Stimulated activated naive CD8-positive, alpha-beta T cell treated with anti-CD3 and anti-CD28 coated beads, Interleukin-15, Interleukin-2, amounts not matched to agents 100 U/mL and 50 U/mL, for 24 hours (primary cell): ENCODE measurements at places on chromosomes 7 and 10.
A peak's percentile ranks its signal among the peaks of the same experiment; 100 is the strongest.

DNA sequence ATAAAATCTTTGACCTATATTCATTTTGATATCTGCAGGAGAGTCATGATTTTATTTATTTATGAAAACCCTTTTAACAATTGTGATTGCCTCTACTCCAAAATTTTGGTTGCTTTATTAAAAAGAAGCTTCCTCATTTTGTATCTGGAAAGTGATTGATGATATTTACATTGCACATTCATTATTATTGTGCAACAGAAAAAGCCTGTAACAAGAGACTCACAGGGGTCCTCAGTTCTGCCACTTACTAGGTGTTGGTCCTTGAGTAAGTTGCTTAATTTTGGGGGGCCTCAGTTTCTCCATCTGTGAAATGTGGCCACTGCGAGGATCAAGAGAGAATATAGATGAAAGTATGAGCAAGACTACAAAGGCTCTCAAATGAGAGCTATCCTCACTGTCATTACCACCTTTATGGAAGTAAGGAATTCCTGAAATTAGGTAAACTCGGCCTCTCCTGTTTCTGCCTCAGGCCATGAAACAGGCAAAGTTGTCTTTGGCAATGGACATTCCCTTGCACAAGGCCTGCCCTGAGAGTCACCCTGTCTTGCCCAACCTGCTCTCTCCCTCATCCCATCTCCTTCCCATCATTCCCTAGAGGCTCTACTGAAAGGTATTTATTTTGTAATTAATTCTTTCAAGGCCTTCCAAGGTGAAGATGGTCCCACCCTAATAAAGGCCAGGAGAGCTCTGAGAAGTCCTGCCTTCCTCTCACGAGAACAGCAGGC lies 66.1 kb upstream of the ABLIM1 start:
- DNase-seq, result no peak

DNA sequence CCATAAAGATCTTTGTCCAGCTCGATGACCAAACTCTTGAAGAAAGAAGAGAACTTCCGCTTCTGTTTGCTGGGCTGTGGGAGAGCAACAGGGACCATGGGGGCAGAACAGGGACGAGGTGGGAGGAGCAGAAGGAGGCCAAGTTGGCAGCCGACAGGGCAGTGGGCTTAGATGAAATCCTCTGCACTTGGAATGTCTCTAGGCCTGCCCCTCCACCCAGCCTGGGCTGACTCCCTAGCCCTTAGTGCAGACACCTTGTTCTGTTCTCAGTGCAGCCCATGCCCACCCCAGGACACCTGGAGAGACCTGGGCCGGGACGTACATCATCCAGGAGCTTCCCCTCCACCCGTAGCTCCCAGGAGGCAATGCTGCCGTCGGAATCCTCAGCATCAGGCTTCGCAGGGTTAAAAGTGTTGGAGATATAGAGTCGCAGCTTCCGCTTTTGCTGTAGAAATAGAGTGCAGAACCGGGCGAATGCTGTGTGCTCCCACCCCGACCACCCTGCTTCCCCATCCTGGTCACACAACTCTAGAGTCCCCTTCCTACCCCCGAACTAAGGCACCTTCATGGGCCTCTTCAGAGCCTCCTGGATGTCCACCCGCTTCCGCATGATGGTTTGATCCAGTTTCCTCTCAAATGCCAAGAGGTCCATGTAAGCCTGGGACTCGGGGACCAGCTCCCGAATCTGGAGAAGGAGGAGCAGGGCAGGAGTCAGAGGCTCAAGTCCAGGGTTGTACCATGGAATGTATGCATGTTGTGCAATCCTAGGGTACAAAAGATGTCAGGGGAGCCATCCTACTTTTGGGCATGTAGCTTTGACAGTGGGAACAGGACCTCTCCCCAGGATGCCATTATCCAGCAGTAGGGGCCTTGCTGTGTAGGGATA lies 6.1 kb downstream of the SMARCD3 start:
- no peak for DNase-seq

DNA sequence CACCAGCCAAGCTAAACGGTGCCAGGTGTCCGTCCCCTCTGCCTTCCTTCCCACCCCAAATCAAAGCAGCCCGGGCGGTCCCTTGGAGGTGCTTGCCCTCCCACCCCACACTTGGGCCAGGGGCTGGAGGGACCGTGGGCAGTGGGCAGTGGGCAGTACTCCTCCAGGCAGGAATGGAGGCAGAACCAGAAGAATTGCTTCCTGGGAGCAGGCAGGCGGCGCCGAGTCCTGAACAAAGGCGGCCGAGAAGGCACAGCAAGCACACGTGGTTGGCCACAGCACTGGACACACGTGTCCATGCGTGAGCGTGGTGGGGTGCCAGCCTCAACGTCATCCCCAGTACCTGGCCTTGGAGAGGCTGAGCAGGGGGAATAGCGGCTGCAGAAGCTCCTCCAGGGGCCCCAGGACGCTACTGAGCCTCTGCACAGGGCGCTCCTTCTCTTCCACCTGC lies 48.4 kb upstream of the NKX6-2 start:
- no peak for DNase-seq

DNA sequence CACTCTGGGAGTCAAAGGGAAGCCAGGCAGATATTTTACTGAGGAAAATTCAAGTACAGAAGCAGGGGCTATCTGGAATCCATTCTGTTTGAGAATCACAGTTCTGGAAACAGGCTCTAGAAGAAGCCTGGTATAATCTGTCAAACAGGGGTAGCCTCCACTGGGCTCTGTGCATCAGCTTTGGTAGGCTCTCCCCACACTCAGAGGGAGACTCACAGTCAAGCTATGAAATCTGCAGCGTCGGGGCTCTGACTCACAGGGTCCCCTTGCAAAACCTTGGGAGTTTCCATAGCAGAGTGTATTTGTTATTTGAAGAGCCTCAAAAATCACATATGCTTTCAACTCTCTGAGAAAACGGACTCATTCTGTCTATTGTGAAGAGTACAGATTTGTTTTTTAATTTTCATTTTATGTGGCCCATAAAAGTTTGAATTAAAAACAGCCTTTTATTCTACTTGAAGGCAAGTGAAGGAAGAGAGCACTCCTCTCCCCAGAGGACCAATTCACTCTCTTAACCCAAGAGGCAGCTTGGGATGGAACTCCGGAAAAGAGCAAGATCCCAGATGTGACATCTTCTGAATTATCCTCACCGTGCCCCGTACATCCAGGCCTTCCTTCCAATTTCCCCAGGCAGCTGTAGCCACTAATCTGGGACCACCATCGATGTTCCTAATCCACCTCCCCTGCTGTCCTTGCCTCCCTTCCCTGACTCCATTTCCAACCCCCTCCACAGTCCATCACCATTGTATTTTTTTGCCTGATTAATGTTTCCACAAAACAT lies 590.9 kb upstream of the MGMT start:
- DNase-seq, result no peak

- DNase-seq, result no peak
Measured at GRCh38 chr7:110507832-110508231, 583.1 kb upstream of the LRRN3 start.

GRCh38 chr7:148242294-148242821 lies 348.2 kb upstream of the C7orf33 start:
- DNase-seq, result no peak

DNA sequence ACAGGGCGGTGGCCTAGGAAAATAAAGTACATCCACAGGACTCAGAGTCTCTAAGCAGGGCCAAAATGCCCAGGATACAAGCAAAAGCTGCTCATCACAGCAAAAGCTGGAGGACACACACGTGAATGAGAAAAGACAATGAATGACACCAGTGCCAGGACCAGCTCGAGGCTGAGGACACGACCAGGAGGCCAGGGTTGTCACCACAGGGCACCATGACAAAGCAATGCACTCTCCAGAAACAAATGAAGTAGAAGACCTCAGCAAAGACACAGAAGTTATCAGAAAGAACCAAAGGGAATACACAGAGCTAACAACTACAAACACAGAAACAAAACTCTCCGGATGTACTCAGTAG lies 92.1 kb downstream of the FOXL3 start:
- DNase-seq, result no peak

DNA sequence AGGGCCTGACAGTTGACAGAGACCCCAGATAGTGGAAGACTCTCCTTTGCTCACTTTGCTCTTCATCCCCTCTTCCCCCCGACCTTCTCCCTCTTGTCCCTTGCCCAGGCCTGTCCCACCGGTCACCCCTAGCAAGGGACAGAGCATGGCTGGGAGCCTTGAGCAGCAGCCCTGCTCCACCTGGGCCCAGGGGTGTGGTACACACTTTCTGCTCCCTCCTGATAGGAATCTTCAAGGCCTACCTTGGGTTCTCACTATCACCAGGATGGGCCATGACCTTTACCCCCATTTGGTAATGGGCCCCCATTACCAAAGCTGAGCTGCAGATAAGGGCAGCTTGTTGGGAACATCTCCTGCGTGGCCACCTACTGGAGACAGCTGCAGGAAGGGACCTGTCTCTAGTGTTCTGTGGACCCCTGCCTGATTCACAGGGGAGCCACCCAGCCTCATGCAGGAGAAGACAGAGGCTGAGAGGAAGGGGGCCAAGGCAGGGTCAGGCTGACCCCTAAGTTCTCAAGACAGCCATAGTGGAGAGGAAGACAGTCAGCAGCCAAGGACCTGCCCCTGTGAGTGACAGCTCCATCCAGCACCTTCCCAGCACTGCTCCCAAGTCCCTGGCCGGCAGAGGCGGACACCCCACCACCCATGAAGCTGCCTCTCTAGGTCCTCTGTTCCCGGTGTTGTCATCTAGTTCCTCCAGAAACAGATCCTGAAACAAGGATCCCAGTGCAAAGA lies 913 bp upstream of the NPC1L1 start:
- no peak for DNase-seq

DNA sequence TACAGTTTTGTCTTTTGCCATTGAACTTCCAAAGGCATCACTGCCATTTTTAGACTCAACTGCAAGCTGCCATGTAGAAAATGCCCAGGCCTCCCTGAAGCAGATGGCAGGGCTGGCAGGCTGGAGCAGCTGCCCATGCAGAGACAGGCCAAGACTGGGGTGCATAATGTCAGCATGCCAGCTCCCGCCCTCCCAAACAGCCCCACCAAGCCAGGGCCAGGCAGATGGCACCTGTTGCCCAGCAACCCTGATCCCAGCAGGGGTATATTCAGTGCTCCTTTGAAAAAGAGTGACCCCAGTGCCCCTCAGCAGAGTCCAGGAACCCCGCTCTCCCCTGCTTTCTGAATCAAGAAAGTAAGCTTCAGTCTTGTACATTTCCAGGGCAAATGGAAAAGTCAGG lies 32.6 kb downstream of the VSTM4 start:
- DNase-seq, result no peak

DNA sequence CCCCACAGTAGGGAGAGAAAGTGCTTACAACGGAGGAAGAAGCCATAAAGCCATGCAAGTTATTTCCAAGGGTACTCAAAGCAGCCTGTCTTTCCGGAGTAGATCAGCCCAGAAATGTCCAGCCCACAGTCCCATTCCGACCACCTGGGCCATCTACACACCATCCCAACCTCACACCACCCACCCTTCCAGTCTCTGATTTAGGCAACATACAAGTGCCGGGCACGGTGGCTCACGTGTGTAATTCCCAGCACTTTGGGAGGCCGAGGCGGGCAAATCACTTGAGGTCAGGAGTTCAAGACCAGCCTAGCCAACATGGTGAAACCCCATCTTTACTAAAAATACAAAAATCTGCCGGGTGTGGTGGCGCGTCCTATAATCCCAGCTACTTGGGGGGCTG lies 35.1 kb downstream of the LRRC20 start:
- DNase-seq, result no peak

GRCh38 chr10:74624501-74624900 lies 201.9 kb upstream of the KAT6B start:
- DNase-seq, result no peak

DNA sequence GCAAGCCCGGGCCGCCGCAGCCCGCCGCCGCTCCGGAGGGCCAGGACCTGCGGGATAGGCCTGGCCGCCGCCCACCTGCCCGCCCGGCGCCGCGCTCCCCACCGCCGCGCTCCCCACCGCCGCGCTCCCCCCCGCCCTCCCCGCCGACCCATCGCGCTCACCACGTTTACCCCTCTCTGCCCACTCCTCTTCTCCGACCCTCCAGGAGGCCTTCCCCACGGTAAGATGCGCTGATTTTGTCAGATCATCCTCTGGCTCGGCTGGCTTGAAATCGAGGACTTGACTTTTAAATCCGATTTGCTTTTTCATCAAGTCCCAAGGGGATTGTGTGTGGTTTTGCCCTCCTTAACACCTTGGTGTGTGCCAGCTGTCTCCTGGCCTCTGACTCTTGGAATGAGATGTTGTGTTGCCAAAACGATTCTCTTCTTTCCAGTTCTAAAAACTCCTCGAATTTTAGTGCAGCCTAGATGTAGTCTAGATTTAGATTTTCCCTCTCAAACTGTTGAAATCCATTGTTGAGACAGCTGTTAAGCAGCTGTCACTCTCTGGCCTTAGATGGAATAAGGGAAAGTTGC lies 738 bp downstream of the POM121 start:
- peak; percentile 38 for DNase-seq

- DNase-seq, result no peak
Measured at GRCh38 chr10:132407846-132408278, 10.9 kb downstream of the PWWP2B start.

- DNase-seq, result no peak
Measured at GRCh38 chr7:70544016-70544415, 587.9 kb upstream of the GALNT17 start.

GRCh38 chr7:27111042-27111750 lies 8.7 kb upstream of the HOXA2 start:
- DNase-seq, result no peak

DNA sequence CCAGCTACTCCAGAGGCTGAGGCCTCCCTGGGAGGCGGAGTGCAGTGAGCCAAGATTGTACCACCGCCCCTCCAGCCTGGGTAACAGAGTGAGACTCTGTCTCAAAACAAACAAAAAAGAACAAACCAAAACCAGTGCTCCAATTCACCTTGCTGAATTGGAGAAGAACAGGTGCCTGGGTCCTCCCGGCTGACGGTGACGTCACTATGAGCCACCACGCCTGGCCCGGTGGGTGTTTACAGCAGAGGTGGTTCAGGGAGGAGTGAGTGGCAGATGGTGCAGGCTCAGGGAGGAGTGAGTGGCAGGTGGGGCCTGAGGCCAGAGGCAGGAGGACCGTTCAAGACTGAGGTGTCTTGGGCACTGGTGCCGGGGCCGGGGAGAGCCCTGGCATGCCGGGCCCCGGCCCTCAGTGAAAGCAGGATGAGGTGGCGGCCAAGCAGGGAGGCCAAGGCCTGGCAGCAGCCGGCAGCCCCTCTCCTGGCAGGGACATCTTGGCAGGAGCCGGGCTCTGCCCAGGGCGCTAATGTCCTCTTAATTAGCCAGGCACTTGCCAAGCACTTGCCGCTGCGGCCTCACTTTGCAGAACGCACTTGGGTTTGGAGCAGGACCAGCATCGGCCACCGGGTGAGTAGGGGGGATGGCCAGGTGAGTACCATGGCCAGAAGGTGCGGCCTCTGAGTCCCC lies 162.8 kb upstream of the TNRC18 start:
- no peak for DNase-seq
